Activated CD4-positive, alpha-beta memory T cell treated with anti-CD3 and anti-CD28 coated beads for 36 hours (primary cell): ENCODE measurements at places on chromosomes 5 and 9. TPM values are rescaled to one million over a fixed set of nuclear protein-coding genes. Genes with fewer than 3 reads are reported as not detected.

DNA sequence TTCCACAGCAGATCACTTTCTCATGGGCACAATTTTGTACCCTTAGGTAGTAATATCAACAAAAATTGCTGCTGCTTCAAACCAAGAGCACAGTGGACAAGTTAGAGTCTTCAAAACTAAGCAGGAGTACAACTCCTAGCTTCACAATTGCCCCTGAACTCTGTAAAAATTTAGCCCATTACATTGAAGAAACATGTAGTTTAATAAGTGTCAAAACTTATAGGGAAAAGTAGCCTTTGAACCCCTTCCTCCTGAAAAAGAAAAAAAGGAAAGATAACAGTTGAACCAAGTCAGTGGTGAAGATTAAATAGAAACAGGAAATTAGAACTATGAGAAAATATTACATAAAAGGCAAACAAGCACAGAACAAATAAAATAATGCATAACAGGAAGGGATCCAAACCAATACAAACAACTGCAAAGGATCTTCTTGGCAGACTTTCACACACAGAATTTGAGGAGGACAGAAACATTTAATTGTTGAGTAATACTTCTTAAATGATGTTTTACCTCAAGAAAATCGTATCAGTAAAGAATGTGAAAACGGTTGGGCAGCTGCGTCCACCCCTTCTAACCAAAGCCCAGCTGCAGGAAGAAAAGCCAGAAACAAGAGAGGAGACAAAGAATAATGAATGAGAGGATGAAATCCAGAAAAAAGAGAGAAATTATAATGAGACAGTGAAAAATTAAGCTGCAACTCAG is 636.0 kb downstream of the NR2F1-AS1 start:
- no peaks in the 10 kb centered on the region for H3K36me3 ChIP-seq
- H3K27ac ChIP-seq = no peak overlapping the region
- no peaks in the 10 kb centered on the region for H3K27me3 ChIP-seq

GRCh38 chr9:123283048-123283408 is 14.6 kb upstream of the STRBP start:
- no peak overlapping the region for H3K27ac ChIP-seq
- no peak for DNase-seq
- no peaks in the 10 kb centered on the region for H3K36me3 ChIP-seq
- peaks cover 3% of the 10 kb centered on the region for H3K27me3 ChIP-seq

- peaks cover 28% of the 10 kb centered on the region for H3K36me3 ChIP-seq
- H3K27ac ChIP-seq = peak overlapping the region; percentile 99
- H3K4me3 ChIP-seq = peak overlapping the region; percentile 84
- no peak for DNase-seq
- H3K4me1 ChIP-seq = peaks cover 53% of the 10 kb centered on the region
- no peaks in the 10 kb centered on the region for H3K27me3 ChIP-seq
Measured at GRCh38 chr5:132492386-132493125, 2.0 kb upstream of the IRF1 start.

GRCh38 chr5:130605234-130605633 is 559.8 kb downstream of the HINT1 start:
- DNase-seq = no peak
- no peaks in the 10 kb centered on the region for H3K36me3 ChIP-seq
- no peaks in the 10 kb centered on the region for H3K27me3 ChIP-seq
- no peaks in the 10 kb centered on the region for H3K4me1 ChIP-seq
- no peak overlapping the region for H3K27ac ChIP-seq

GRCh38 chr5:162485666-162486292 is 418.2 kb downstream of the GABRG2 start:
- no peak overlapping the region for H3K4me3 ChIP-seq
- no peaks in the 10 kb centered on the region for H3K4me1 ChIP-seq
- H3K27me3 ChIP-seq = no peaks in the 10 kb centered on the region
- no peaks in the 10 kb centered on the region for H3K36me3 ChIP-seq
- no peak overlapping the region for H3K27ac ChIP-seq

- no peaks in the 10 kb centered on the region for H3K4me1 ChIP-seq
- H3K27me3 ChIP-seq = peaks cover 12% of the 10 kb centered on the region
- no peaks in the 10 kb centered on the region for H3K36me3 ChIP-seq
- H3K27ac ChIP-seq = no peak overlapping the region
- H3K4me3 ChIP-seq = no peak overlapping the region
Measured at GRCh38 chr9:91571036-91571435, 147.4 kb upstream of the NFIL3 start.

GRCh38 chr5:83343299-83343698 is 128.2 kb upstream of the VCAN start:
- peaks cover 22% of the 10 kb centered on the region for H3K4me1 ChIP-seq
- no peaks in the 10 kb centered on the region for H3K27me3 ChIP-seq
- no peak overlapping the region for H3K27ac ChIP-seq

GRCh38 chr5:124670722-124671184 is 75.7 kb downstream of the ZNF608 start:
- H3K4me3 ChIP-seq = no peak overlapping the region
- no peaks in the 10 kb centered on the region for H3K4me1 ChIP-seq
- H3K36me3 ChIP-seq = no peaks in the 10 kb centered on the region
- no peak overlapping the region for H3K27ac ChIP-seq
- DNase-seq = no peak

Gene NUTM2F
- total RNA-seq = not detected

Gene NTRK2
- 0.45 TPM for total RNA-seq

- H3K36me3 ChIP-seq = no peaks in the 10 kb centered on the region
- peaks cover 20% of the 10 kb centered on the region for H3K4me1 ChIP-seq
- H3K4me3 ChIP-seq = no peak overlapping the region
- peaks cover 47% of the 10 kb centered on the region for H3K27me3 ChIP-seq
- DNase-seq = no peak
Measured at GRCh38 chr5:72137826-72138409, 30.6 kb downstream of the MAP1B start.

- no peak overlapping the region for H3K27ac ChIP-seq
- no peaks in the 10 kb centered on the region for H3K27me3 ChIP-seq
- H3K4me3 ChIP-seq = no peak overlapping the region
- no peak for DNase-seq
- H3K36me3 ChIP-seq = peaks cover 57% of the 10 kb centered on the region
Measured at GRCh38 chr9:101388507-101388993, 3.7 kb upstream of the BAAT start.

Gene SPINK4
- not detected for total RNA-seq

DNA sequence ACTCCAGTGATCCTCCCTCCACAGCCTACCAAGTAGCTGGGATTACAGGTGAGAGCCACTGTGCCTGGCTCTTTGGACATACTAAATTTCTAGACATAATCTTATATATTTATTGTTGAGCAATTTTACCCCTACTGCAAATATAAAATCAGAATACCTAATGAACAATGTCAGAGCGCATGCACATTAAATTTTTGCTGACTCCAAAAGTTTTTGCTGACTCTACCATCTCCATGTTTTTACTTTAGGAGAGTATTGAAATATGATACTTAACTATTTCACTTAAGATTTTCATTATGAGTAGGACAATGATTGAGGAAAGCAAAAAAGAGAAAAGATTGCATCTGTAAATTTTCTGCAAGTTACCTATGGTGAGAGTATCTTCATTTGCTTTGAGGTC is 402.3 kb downstream of the LRRC70 start:
- H3K4me1 ChIP-seq = no peaks in the 10 kb centered on the region
- H3K27ac ChIP-seq = no peak overlapping the region
- H3K36me3 ChIP-seq = no peaks in the 10 kb centered on the region
